ENCODE measurements at places on chromosomes 1 and 21.

GRCh38 chr1:66464802-66465201 is 69.2 kb upstream of the SGIP1 start:
- no peak for DNase-seq

GRCh38 chr1:198966519-198966918 is 327.7 kb downstream of the PTPRC start:
- DNase-seq: no peak

DNA sequence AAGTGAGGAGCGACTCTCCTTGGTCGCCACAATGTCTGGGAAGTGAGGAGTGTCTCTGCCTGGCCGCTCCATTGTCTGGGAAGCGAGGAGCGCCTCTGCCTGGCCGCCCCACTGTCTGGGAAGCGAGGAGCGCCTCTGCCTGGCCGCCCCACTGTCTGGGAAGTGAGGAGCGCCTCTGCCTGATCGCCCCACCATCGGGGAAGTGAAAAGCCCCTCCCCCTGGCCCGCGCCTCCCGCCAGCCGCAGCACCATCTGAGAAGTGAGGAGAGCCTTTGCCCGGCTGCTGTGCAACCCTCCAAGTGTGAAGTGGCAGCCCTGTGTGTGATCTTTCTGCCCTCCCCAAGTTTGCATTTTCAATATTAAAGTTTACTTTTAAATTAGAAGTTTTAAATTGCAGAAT is 95.0 kb upstream of the PPP2R5A start:
- no peak for DNase-seq

DNA sequence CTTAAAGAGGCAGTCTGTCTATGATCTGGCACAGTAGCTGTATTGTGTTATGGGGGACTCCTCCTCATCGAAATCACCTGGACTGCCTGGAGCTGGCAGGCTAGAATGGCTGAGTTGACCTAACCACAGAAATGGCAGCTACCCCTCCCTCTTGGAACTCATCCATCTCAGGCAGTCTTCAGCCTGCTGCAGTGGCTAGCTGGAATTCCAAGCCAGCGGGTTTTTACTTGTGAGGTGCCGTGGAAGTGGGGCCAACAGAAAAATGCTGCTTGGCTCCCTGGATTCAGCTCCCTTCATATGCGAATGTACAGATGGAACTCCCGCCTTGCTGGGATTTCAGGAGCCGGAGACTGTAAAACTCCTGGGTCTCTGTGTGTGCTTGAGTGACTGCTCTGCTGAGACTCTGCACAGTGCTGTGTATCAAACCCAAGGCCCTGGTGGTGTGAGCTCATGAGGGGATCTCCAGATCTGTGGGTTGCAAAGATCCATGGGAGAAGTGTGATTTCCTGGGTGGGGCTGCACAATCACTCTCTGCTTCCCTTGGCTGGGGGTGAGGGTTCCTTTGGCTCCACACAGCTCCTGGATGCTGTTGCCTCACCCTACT is 316.9 kb downstream of the CTH start:
- no peak for DNase-seq

DNA sequence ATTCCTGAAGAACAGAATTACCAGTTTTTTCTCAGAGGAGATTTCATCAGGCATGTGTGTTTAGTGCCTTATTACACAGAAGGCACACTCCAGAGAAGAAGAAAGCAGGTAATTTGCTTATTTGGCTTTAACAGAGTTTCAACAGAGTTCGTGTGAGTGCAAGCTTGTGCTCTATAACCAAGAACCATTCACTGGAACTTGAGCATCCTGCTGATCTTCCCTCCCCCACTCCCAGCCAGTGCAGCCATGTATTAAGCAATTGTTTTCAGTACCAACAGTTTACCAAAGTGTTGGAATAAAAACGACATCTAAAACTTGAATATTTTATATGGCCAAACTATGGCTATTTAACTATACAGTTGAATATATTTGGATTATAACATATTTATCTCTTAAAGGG is 4.3 kb downstream of the MGST3 start:
- no peak for DNase-seq

DNA sequence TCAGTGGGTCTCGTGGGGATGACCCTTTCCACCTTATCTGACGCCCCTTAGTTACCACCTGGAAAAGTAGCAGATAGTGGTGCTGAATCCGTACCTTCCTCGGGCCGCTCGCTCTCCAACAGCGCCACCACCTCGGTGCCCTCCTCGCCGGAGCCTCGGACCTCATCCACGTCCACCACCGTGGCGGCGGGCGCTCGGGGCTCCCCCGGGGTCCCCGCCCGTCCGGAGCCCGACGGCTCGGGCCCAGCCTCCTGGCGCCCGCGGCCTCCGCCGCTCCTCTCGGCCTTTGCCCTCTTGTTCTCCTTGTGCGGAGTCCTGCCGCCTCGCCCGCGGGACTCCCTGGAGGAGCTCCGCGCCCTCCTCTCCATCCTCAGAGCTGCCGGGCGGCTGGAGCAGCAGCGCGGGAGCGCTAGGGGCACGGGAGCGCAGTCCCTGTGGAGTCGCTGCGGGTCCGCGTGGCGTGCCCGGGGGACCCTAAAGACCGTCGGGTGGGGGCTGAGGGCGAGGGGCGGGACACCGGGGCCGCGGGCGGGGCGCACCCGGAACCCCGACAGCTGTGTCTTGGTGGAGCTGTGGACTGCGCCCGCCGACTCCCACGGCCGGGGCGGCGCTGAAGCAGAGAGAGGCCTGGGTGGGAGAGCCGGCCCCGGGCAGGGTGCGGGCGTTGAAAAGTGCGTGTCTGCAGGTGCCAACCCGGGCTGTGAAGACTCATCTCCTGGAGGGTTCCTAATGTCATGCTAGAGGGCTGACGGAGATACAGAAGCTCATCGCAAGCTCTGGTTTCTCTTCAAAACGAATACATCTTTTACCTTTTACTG is at the start of gene NPHS2:
Gene NPHS2, minus strand, starts transcription at position 452 of the 818 bp plus-strand sequence. Its CDS starts 84 bp downstream, at position 368.
- DNase-seq: no peak

- DNase-seq: no peak
These were observed 18.1 kb downstream of the KHDRBS1 start for GRCh38 chr1:32031578-32032274.

Data from stimulated activated CD4-positive, alpha-beta T cell treated with anti-CD3 and anti-CD28 coated beads, Interleukin-15, amount 100 ng/mL, for 1 hour (primary cell).